ENCODE measurements at places on chromosomes 3 and 15.
A peak's percentile ranks its signal among the peaks of the same experiment; 100 is the strongest.

DNA sequence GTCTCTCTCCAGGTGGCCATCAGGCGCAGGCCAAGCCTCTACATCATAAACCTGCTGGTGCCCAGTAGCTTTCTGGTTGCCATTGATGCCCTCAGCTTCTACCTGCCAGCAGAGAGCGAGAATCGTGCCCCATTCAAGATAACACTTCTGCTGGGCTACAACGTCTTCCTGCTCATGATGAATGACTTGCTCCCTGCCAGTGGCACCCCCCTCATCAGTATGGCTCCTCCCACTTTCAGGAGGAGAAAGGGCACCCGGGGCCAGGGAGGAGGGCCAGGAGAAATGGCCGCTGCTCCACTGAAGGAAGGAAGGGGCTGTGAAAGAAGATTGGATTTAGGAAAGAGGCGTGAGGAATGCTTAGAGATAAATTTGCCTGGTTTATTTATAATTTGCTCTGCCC lies 6.6 kb downstream of the HTR3C start:
- no peak for DNase-seq

- DNase-seq, result no peak
Observed at GRCh38 chr3:68049776-68050175, 395.4 kb upstream of the SUCLG2 start.

- no peak for DNase-seq
Observed at GRCh38 chr3:181999314-181999713, 287.6 kb downstream of the SOX2 start.

DNA sequence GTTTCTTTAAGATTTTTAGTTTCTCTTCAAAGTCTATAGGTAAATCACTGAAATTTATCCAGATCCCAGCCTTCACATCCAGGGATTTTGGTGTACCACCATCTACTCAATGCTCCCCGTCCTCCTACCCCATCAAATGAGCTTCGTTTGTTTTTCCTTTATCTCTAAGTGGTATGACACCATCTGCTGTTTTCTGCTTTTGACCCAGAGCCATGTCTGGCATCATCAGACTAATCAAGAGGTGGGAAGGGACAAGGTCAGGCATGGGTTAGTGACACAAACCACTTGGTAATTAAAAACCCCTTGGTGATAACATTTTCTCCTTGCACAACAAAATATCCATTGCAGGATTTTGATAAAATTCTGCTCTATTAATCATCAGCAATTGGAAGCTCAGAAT lies 92.7 kb upstream of the GOLGA8J start:
- DNase-seq, result no peak

DNA sequence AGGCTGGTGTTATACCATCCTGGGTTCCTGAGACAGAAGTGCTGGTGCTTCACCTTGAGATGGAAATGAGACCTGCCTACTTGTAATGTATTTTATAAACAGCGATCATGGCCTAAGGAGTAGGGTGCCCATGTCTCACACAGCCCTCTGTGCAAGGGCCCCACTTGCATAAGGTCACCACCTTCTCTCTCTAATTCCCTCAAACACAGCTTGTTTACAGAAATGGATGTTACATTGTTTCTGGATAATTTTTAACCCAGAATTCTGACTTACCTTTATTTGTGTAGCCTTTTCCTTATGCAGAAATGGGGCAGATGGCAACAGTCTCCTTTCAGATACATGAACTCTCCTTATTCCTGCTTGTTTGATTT lies 95.1 kb upstream of the UMPS start:
- DNase-seq, result no peak

GRCh38 chr3:178257491-178257890 lies 278.7 kb upstream of the KCNMB2 start:
- DNase-seq, result no peak

DNA sequence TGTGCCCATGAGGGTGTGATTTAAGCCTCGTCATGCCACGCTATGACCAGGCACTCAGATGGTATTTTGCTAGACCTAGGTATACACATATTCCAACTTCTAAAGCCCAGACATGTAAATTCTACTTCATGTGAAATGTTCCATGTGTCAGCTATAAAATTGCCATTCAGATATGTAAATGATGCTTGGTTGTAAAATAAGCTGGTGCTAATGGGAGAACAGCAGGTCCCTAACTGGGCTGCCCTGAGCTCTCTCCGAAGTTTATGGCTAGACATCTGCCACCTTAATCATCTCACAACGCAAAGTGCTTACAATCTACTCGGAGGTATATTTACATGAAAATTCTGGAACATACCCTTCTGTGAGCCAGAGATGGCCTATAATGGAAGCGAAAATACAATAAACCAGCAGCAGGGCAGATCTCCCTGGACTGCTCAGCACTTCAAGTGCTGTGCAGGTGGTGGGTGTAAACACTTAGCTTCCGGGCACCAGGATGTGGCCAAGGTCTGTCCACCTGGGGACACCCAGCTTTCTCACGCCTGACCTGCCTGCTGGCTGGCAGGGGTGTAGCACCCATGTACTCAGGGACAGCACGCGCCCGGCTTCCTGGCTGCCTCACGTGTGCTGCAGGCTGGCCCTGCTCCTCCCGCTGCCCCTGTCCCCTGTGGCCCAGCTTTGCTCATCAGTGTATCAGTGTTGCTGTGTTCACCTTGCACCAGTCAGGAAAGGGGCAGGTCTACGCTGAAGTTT lies 82.0 kb downstream of the CHDH start:
- DNase-seq, result no peak

DNA sequence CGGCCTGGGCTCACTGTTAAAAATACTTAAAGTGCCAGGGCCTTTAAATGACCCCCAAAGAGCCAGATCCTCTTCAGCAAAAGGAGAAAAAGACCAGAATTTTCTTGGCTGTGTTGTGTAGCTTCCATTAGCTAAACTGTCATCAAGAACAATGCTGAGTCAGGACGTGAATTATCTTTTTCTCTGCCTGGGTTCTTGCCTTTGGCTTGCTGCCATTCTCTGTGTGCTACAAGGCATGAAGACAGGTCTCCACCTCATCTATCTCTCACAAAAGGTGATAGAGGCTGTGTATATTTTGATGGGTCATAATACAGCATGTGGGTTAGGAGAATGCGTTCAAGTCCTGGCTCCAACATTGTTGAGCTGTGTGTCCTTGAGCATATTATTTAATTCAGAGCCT lies 52.4 kb upstream of the SELENOK start:
- DNase-seq, result no peak

DNA sequence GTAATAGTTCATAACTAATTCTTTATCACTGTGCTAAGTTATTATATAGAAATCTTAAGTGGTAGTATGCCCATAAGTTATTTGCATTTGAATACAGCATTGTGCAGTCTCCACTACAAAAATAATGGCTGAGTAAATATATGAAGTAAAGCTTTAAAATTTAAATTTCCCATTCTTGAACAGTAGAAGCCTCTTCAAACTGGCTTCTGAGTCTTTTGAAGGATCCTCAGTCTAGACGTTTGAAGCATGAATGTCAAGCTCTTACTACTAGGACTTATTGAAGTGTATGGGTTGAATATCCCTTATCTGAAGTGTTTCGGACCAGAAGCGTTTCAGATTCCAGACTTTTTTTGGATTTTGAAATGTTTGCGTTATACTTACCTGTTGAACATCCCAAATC lies 16.3 kb downstream of the MORF4L1 start:
- no peak for DNase-seq

- no peak for DNase-seq
Observed at GRCh38 chr15:31179693-31180092, 78.2 kb upstream of the TRPM1 start.

DNA sequence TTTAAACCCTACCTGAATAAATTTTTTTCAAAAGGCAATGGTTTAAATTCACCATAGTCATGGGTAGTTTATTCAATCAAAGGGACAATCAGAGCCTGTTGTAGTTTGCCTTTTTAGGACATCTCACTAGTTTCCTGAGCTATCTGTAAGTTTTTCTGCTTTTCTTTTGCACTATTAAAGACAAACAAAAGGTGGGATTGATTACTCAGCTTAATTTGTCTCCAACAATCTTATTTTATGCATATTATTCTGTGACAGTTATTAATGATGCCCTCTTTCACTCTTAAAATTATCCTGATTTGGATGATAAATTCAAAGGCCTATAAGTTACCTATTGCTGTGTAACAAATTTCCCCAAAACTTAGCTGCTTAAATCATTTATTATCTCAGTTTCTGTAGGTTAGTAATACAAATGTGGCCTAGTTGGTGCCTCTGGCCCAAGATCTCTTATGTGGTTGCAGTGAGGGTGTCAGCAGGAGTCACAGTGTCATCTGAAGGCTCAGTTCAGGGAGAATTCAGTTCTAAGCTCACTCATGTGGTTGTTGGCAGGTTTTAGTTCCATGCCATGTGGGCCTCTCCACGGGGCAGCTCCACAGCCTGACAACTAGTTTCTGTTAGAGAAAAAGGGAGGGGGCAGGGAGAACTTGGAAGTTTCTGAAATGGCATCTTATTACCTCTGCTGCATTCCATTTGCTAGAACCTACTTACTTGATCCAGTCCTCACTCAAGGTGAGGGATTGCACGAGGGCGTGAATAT lies 16.0 kb downstream of the ARMC8 start:
- DNase-seq, result peak; percentile 13

GRCh38 chr3:162932503-162932902 lies 1435.9 kb downstream of the OTOL1 start:
- no peak for DNase-seq

GRCh38 chr15:32717426-32718226 lies at the start of gene GREM1:
TSS of gene GREM1 (plus strand) at chr15:32718004. CDS start at chr15:32730691, 12,687 bp downstream.
- DNase-seq, result no peak

DNA sequence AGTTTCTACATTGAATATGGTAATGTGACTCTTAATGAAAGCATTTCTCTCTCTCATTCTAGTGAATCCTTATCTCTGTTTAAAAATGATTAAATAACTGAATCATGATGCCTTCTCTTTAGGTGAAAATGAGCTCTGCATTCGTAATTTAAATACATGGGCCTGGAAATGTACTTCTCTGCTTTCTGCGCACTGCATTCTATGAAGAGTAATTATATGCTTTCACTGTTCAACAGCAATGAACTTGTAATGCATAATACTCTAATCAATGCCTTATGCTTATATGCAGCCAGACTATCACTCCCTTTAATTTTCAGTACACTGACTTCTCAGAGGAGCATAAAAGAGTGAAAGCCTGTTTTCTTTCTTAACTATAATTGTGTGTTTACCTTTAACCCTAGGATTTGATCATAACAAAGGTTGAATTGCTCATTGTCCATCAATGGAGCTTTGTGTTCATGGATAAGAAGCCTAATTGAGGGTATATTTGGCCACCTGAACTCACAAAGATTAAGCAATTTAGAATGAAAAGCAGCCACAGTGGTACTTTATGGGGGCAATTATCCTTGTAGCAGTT lies 330.8 kb upstream of the PDZRN3 start:
- no peak for DNase-seq

GRCh38 chr3:40292637-40293349 lies 16.7 kb upstream of the EIF1B start:
- no peak for DNase-seq

DNA sequence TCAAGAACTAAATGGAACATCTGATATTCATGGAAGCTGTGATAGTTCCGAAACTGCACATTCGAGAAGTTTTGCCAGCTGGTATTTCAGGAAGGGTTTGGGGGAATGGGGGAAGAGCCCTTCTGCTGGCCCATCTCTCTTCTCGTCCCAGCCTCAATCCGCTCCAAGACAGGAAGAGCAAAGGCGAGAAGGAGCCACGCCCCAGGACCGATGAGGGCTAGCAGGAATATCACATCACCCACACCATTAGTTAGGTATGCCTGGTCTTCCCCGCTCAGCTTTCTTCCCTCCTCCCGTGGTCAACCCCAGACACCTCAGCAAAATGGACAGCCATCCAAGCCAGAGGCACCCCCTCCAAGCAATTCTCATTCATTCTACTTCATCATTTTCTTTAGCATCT lies 14.9 kb upstream of the PCSK6 start:
- DNase-seq, result no peak

- DNase-seq, result peak; percentile 31
Observed at GRCh38 chr15:78265752-78266224, 1.4 kb downstream of the DNAJA4 start.

Measured in activated naive CD4-positive, alpha-beta T cell treated with anti-CD3 and anti-CD28 coated beads for 36 hours (primary cell).